Endodermal cell (in vitro differentiated cells): ENCODE measurements at places on chromosomes 5 and 9. TPM values are rescaled to one million over a fixed set of nuclear protein-coding genes. Genes with fewer than 3 reads are reported as not detected.
A peak's percentile ranks its signal among the peaks of the same experiment; 100 is the strongest.

- peaks cover 17% of the 10 kb centered on the region for H3K27me3 ChIP-seq
- no peak for DNase-seq
- no peaks in the 10 kb centered on the region for H3K36me3 ChIP-seq
Observed at GRCh38 chr5:586751-587285, 25.3 kb upstream of the CEP72 start.

GRCh38 chr9:120289098-120289497, 290.9 kb downstream of the CDK5RAP2 start:
- H3K4me1 ChIP-seq, result no peaks in the 10 kb centered on the region
- no peak overlapping the region for H3K27ac ChIP-seq
- DNase-seq, result no peak
- H3K4me3 ChIP-seq, result no peak overlapping the region
- H3K27me3 ChIP-seq, result no peaks in the 10 kb centered on the region
- H3K36me3 ChIP-seq, result no peaks in the 10 kb centered on the region

- no peak for DNase-seq
- peaks cover 4% of the 10 kb centered on the region for H3K4me1 ChIP-seq
- no peaks in the 10 kb centered on the region for H3K36me3 ChIP-seq
- no peaks in the 10 kb centered on the region for H3K27me3 ChIP-seq
- H3K4me3 ChIP-seq, result no peak overlapping the region
Observed at GRCh38 chr9:129338724-129339430, 160.8 kb upstream of the IER5L start.

DNA sequence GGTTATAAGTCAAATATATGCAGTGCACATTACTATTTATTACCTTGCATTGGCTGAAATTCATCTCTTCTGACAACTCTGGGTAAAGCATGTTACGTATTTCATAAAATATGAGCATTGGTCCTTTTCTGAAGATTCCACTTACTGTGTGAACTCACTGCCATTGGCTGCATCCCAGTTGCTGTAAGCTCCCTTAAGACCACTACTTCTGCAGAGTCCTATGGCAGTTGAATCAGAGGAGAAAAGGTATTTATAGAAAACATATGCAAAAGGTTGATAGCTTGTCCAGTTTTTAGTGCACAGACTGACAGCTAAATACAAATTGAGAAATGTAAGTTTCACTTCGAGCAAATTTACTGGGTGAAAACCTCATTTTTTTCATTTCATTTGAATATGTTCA, 394.6 kb upstream of the ARRDC3 start:
- DNase-seq, result no peak
- H3K4me3 ChIP-seq, result no peak overlapping the region

GRCh38 chr9:137278061-137278701, 655 bp downstream of the TOR4A start:
- H3K36me3 ChIP-seq, result peaks cover 8% of the 10 kb centered on the region
- peak; percentile 84 for DNase-seq
- H3K27ac ChIP-seq, result no peak overlapping the region
- H3K4me1 ChIP-seq, result peaks cover 10% of the 10 kb centered on the region

GRCh38 chr9:115262477-115262876, 144.5 kb upstream of the TNC start:
- no peaks in the 10 kb centered on the region for H3K36me3 ChIP-seq
- H3K27ac ChIP-seq, result no peak overlapping the region
- H3K27me3 ChIP-seq, result no peaks in the 10 kb centered on the region
- no peak overlapping the region for H3K4me3 ChIP-seq
- no peak for DNase-seq

DNA sequence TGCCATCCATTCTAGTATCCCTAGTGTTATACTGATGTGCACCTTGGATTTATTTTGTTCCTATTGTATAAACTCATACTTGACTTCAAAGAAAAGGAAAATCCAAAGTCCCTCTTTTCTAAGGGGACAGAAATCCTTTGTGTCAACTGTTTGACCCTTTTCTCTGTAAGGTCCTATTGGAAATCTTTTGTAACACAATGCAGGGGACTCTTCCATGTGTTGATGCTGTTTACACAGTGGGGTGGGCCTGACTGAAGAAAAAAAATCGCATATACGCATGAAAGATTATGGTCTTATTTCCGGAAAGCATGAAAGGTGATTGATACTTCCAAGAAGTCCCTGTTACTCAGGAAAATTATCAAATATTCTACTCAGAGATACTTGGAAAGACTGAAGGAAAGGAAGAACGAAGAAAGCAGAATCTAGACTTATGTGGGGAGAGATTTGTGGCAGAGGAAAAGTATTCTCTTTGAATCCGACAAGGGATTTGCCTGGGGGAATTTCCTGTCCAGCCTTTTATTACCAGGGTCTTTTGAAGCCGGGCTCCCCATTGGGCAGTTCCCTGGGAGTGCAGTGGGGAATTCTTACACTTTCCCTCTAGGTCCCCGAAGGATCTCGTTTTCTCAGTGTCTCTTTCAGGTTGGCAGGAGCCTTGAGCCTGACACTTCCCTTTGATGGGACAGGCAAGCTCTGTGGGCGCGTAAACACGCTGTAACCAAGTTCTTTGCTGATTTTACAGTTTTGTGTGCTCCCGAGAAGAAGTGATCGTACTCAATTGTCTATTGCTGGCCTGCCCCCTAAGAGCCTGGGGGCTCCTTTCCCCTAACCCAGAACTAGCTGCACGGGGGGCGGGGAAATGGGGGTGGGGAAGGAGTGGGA, 779 bp upstream of the VCAN start:
- DNase-seq, result no peak
- no peaks in the 10 kb centered on the region for H3K4me1 ChIP-seq
- no peaks in the 10 kb centered on the region for H3K36me3 ChIP-seq
- peak overlapping the region; percentile 90 for H3K4me3 ChIP-seq

- H3K27ac ChIP-seq, result no peak overlapping the region
- peaks cover 13% of the 10 kb centered on the region for H3K27me3 ChIP-seq
- peak overlapping the region; percentile 91 for H3K4me3 ChIP-seq
Observed at GRCh38 chr5:121962347-121962670, 534 bp downstream of the SRFBP1 start.

DNA sequence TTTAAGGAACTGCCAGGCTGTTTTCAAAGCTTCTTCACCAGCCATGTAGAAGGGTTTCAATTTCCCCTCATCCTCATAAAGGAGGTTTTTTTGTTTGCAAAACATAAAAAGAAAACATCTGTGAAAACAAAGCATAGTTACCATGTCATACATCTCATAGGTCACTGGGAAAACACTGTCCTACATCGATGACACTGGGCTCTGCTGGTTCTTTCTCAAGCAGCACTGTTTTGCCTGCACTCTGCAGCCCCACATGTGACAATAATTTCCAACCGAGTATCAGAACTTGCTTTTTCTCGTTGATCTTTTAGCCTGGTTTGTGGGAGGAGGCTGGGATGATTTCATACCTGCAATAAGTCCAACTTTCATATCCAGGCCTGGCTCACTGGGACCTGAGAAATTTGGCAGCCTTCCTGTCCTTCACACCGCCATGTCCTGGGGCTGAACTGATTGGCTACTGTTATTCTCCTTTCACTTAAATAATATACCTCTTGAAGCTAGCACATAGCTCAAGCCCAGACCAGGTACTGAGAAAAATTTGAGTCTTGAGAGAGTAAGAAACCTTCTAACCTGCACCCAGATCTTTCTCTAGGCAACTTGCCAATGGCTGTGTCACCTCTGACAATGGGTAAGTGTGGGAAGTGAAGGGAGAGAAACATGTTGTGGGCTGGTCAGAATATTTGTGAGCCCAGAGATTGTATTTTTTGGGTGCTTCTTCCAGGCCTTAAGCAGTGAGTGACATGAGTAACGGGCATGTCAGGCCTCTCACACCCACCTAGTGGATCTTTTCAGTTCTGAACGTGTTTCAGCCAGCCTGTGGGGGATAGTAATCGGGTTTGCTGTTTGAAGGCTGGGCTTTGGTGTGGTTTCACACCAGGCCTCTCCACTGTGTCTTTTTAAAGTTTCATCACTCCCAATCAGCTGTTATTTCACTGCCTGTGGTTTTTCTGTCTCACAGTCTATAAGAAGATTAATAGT, 502.8 kb downstream of the NTRK2 start:
- no peaks in the 10 kb centered on the region for H3K36me3 ChIP-seq
- peaks cover 15% of the 10 kb centered on the region for H3K4me1 ChIP-seq
- DNase-seq, result no peak
- H3K4me3 ChIP-seq, result no peak overlapping the region
- H3K27me3 ChIP-seq, result no peaks in the 10 kb centered on the region
- no peak overlapping the region for H3K27ac ChIP-seq

DNA sequence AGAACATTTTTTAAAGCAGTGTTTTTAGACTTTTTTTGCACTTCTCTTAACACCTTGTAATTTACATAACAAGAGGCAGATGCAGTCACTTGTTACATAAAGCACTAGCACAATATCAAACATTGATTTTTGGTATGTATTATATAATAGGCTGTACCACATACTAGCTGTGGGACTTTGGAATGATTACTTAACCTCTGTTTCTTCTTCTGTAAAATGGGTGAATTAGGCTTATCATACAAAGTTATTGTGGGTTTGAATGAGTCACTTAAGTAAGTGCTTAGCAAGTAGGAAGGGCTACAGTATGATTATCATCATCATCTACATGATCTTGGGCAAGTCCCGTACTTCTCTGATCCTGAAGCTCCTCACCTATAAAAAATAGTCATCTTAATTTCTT, 2.1 kb downstream of the FAM81B start:
- no peak for DNase-seq
- no peaks in the 10 kb centered on the region for H3K36me3 ChIP-seq
- no peaks in the 10 kb centered on the region for H3K27me3 ChIP-seq
- no peaks in the 10 kb centered on the region for H3K4me1 ChIP-seq
- H3K4me3 ChIP-seq, result no peak overlapping the region
- H3K27ac ChIP-seq, result no peak overlapping the region

ZNF622 gene
- total RNA-seq, result 24.9 to 27.3 TPM (median 26.6 TPM) in 3 replicates

SLC46A2 gene
- not detected in 2 replicates for total RNA-seq

GRCh38 chr9:85443190-85443598, 298.6 kb downstream of the AGTPBP1 start:
- H3K4me3 ChIP-seq, result no peak overlapping the region
- H3K27me3 ChIP-seq, result no peaks in the 10 kb centered on the region
- H3K36me3 ChIP-seq, result no peaks in the 10 kb centered on the region
- H3K4me1 ChIP-seq, result no peaks in the 10 kb centered on the region

GRCh38 chr9:93929231-93929630, 25.9 kb downstream of the BARX1 start:
- H3K27me3 ChIP-seq, result peaks cover 14% of the 10 kb centered on the region
- no peaks in the 10 kb centered on the region for H3K36me3 ChIP-seq
- no peaks in the 10 kb centered on the region for H3K4me1 ChIP-seq
- DNase-seq, result no peak
- no peak overlapping the region for H3K27ac ChIP-seq

- peaks cover 9% of the 10 kb centered on the region for H3K36me3 ChIP-seq
- H3K4me3 ChIP-seq, result no peak overlapping the region
- no peak overlapping the region for H3K27ac ChIP-seq
- no peak for DNase-seq
- H3K4me1 ChIP-seq, result no peaks in the 10 kb centered on the region
Observed at GRCh38 chr5:62596691-62597090, 18.1 kb downstream of the LRRC70 start.

B4GALT7 gene
- 28.7 and 33.7 TPM in 2 replicates for total RNA-seq

DNA sequence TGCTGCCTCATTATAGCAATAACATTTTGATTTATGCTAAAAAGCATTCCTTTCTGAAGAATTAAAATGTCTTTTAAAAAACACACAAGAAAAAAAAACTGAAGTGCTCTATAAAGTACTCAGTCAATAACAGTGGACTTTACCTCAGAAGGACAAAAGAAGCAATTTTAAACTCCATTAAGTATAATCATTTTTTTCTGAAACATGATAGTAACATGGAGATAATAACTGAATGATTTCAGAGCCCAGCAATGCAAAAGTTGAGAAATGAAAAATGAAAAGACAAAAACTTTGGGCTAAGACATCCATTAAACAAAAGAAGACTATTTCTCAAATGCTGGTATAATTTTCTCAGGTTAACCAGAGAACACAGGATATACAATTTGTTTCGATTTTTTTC, 78.7 kb downstream of the RFX3 start:
- H3K27ac ChIP-seq, result no peak overlapping the region
- no peaks in the 10 kb centered on the region for H3K27me3 ChIP-seq
- H3K4me1 ChIP-seq, result no peaks in the 10 kb centered on the region
- no peaks in the 10 kb centered on the region for H3K36me3 ChIP-seq
- H3K4me3 ChIP-seq, result no peak overlapping the region
- DNase-seq, result no peak

- no peak overlapping the region for H3K4me3 ChIP-seq
- peaks cover 26% of the 10 kb centered on the region for H3K36me3 ChIP-seq
- H3K27ac ChIP-seq, result no peak overlapping the region
- no peak for DNase-seq
Observed at GRCh38 chr9:35661756-35662350, 3.1 kb downstream of the ARHGEF39 start.

GRCh38 chr9:105447386-105447813, 434 bp upstream of the FSD1L start:
- H3K36me3 ChIP-seq, result no peaks in the 10 kb centered on the region
- no peaks in the 10 kb centered on the region for H3K27me3 ChIP-seq
- H3K4me3 ChIP-seq, result peak overlapping the region; percentile 86
- H3K4me1 ChIP-seq, result peaks cover 13% of the 10 kb centered on the region

TRPM3 gene
- total RNA-seq, result 1.8 and 2.3 TPM in 2 replicates

- no peaks in the 10 kb centered on the region for H3K36me3 ChIP-seq
- peak; percentile 70 for DNase-seq
- H3K27me3 ChIP-seq, result no peaks in the 10 kb centered on the region
- no peaks in the 10 kb centered on the region for H3K4me1 ChIP-seq
- H3K4me3 ChIP-seq, result no peak overlapping the region
Observed at GRCh38 chr5:133404724-133405123, 207.6 kb downstream of the FSTL4 start.

GRCh38 chr9:35342221-35342958, 147.5 kb upstream of the RUSC2 start:
- no peak overlapping the region for H3K4me3 ChIP-seq
- no peak overlapping the region for H3K27ac ChIP-seq
- no peaks in the 10 kb centered on the region for H3K36me3 ChIP-seq
- H3K27me3 ChIP-seq, result no peaks in the 10 kb centered on the region

GRCh38 chr5:126640866-126641265, 40.1 kb downstream of the PHAX start:
- H3K27ac ChIP-seq, result no peak overlapping the region
- no peaks in the 10 kb centered on the region for H3K4me1 ChIP-seq
- H3K36me3 ChIP-seq, result no peaks in the 10 kb centered on the region
- no peak for DNase-seq
- H3K27me3 ChIP-seq, result no peaks in the 10 kb centered on the region

DNA sequence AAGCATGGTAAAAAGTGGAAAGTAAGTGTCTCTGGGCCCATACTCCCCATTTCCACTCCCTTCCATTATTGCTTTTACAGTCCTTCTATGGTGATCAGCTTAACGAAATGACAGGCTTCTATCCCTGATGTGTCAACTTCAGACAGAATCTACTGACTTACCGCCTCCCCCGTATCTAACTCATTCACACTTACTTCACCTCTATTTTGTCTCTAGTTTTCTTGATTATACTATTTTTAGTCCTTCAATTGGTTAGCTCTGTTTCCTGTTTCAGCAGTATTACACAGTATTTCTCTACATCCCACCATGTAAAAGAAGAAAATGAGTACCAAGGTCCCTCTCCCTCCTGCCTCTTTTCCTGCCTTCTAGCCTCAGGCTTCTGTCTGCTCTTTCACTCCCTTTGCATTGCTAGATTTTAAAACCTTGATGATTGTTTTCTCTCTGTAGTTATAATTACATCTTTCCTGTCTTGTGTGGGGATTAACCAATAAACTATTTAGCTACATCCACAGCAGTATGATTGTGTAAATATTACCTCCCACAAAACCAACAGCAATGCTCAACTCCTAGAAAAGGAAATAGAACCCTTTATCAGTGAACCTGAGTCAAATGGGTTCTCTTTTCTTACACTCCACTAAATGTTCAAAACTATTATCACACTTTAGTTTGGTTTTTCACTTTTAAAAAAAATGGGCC, 53.4 kb downstream of the GNAQ start:
- DNase-seq, result no peak
- H3K4me3 ChIP-seq, result no peak overlapping the region
- no peak overlapping the region for H3K27ac ChIP-seq
- H3K27me3 ChIP-seq, result no peaks in the 10 kb centered on the region
- H3K4me1 ChIP-seq, result peaks cover 7% of the 10 kb centered on the region
- peaks cover 3% of the 10 kb centered on the region for H3K36me3 ChIP-seq

GLRA1 gene
- total RNA-seq, result not detected in 3 replicates
